Upper lobe of left lung (tissue), 6 donors: ENCODE measurements at places on chromosomes 5 and 9.

GRCh38 chr5:90434116-90434714 is 24.7 kb upstream of the CETN3 start:
- peak; percentile 62 for DNase-seq

DNA sequence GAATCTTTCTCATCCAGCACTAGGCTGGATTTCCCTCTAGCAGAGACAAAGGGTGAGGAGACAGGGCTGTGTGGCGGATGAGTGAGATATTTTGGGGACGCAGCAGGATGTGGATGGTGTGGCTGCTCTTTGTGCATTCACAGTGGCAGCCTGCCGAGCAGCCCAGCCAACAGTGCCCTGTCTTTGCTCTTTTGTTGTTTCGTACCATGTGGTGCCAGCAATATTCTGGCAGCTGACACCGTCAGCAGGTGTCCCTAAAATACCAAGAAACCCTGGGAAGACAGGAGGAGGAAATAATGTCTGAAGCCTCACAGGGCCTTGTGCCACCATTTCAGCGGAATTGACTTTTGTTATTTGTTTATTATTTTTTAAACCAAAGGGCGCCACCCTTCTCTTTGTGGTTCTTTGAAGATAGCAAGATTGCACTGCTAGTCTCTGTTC is 141.4 kb downstream of the CCDC192 start:
- DNase-seq, result no peak

DNA sequence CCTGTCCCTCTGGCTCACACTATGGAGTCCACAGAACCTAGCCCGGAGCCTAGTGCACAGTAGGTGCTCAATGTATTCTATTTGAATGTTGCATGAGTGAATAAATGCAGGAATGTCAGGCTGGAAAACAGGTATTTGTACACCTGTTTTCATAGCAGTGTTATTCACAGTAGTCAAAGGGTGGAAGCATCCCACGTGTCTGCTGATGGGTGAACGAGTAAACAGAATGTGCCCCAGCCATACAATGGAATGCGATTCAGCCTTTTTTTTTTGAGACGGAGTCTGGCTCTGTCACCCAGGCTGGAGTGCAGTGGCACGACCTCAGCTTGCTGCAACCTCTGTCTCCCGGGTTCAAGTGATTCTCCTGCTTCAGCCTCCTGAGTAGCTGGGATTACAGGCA is 31.5 kb upstream of the IER5L start:
- DNase-seq, result no peak

DNA sequence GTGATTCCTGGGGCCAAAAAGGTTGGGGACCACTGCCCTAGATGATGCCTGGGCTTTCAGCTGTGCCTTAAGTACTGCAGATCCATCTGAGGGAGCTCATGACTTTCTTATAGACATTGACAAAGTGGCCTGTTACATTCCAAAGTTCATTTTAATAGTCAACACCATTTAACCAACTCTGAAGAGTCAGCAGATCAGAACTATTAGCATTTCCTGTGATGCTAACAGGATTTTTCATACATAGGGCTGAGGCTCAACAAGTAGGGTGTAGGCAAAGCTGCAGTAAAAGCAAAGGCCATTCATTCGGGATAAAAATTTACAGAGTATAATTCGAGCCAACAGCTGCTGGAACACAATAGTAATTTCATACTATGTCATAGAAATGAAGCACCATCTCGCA is 105.4 kb downstream of the LPAR1 start:
- no peak for DNase-seq

GRCh38 chr9:85212887-85213286 is 528.9 kb downstream of the AGTPBP1 start:
- no peak for DNase-seq

DNA sequence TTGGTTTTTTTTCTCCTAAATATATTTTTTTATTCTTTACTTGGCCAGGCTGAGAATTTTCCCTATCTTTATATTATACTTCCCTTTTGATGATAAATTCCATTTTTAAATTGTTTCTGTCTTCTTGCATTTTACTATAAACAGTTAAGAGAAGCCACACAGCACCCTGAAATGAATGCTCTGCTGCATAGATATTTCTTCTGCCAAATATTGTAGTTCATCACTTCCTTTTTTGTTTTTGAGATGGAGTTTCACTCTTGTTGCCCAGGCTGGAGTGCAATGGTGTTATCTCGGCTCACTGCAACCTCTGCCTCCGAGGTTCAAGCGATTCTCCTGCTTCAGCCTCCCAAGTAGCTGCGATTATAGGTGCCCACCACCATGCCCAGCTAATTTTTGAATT is 8.5 kb upstream of the INIP start:
- no peak for DNase-seq

DNA sequence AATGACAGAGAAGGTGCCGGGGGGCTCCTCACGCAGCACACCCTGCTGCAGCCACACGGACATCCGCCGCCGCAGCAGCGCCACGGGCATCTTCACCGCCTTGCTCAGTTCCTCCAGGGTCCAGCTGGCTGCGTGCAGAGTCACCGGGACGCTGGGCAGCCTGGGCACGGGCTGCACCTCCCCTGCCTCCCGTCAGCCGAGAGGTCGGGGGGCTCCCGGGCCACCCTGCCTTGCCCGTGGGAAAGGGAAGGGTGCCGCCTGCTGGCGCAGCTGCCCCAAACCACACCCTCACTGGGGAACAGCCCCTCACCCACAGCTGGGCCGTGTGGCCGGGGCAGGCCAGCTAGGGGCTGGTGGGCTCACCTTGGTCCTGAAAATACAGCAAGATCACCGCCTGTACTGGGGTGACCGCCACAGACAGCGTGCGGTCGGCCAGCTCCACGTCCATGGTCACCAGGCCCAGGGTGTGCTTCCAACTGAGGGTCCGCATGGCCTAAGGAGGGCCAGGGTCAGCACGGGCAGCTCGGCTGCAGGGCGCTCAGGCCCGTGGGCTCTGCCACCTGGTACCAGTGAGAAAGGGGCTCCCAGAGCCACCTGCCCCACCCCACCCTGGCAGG is 3.6 kb upstream of the TMEM210 start:
- no peak for DNase-seq

- no peak for DNase-seq
These were observed 232.3 kb downstream of the FANCC start for GRCh38 chr9:95085036-95085770.

DNA sequence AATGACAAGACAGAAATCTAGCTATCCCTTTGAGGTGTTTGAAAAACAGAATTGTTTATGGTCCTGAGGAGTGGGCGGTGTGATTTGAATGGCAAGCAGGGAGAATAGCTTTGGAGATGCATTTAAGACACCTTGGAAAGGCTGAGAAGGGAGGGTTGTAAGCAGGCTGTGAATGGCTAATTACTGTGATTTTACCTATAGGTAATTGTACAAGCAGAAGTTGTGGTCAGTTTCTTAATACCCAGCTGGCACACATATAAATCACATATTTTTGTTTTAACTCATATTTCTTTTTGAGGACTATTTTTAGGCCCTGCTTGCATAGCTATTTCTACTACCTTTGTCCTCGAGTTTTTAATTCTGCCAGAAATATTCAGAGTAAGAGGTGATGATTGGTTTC is 248.6 kb downstream of the KDM4C start:
- DNase-seq, result no peak

- DNase-seq, result no peak
These were observed 48.4 kb downstream of the ZNF608 start for GRCh38 chr5:124697933-124698591.

DNA sequence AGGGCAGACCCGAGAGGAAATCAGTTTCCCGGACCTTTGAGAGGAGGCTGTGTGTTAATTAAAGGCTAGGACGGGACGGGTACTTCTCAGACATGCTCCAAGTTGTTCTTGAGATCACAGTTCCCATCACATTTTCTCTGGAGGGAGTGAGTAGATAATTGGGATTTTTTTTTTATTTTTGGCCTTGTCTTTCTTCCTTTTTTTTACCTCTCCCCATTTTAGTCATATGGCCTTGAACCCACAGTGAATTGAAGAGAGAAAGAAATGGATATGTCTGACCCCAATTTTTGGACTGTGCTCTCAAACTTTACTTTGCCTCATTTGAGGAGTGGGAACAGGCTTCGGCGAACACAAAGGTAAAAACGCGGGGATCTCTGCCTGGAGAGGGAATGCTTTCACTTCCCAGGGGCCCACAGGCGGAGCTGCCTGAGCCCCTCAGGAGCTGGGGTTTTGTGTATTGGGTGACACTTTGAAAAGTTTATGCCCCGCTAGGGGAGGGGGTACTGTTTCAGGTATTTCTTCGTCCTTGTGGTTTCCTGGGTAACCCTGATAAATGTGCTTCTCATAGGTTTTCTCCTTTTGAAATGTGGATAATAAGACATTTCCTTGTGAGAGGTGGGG is 191.8 kb downstream of the CD180 start:
- DNase-seq, result no peak

- DNase-seq, result no peak
These were observed 4.1 kb downstream of the FIBCD1 start for GRCh38 chr9:130934702-130935647.

DNA sequence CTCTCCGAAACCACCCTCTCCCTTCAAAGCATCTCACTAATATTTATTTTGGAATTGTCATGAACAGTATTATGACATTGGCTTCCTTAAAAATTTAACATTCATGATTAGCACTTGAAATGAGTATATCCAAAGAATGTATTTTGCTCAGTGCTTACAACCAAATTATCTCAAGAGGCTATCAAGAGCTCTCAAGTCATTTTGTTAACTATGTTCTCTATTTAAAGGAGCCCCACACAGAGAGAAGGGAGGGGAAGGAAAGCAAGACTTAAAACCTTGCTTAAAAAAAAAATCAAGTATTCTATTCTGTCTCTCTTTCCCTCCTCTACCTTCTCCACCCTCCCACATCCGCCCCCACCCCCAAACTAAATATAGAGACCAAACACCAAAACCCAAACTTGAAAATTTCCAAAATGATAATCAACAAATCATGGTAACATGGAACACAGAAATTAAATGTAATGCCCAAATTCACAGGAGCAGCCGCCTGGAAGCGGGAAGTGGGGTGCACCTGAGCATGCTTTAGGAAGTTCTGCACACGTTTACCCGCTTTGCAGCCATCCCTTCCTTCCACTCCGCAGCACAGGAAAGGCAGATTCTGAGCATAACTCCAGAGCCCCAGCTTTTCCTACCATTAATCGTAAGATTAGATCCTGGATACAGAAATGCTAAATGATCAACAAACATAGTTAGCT is 66.9 kb downstream of the EBF1 start:
- DNase-seq, result no peak

DNA sequence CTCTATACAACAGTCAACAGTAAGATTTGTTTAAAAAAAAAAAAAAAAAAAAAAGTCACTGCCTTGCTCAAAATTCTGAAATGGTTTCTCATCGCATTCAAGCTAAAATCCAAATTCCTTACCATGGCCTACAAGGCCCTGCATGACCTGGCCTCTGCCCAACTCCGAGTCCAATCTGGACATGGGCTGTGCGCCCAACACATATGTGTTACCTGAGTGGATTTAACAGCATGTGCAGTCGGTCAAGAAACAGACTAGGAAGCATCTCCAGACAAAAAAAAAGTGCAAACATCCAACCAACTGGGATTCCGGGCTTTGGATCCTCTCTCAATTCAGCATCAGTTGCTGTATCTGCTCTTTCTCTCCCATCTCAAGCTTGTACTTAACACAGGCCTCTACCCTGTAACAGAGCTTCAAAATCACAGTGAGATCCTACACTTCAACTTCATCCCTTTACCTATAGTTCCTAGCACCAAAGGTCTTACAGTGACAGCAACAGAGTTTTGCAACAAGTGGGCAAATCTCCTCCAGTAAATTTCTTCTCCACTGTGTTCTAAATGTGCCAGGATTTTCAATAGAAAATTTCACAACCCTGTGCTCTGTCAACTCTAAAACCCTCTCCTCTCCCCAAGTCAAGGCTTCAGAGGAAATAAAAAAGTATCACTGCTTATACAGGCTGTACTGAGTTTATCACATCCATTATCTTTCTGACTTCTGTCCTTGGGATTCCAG is 19.6 kb downstream of the ZNF608 start:
- no peak for DNase-seq

GRCh38 chr5:176590035-176590717 is 19.8 kb downstream of the GPRIN1 start:
- DNase-seq, result no peak
